ENCODE measurements at places on chromosomes 2 and 18.

DNA sequence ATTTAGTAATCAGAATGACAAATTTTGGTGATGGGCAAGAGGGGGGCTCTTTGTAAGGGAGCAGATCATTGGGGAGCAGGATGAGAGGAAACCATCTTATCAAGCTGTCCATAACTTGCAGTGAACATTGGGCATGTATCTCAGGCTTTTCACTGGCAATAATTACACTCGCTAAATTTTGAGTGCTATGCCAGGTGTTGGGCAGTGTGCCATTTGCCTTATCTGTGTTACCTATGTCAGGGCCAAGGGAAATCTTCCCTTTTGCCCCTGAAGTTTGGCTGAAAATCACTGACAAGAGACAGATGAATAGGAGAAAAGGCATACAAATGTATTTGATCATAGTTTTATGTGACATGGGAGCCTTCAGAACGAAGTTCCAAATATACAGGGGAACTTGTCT is 39.0 kb downstream of the NOSTRIN start:
- DNase-seq = no peak

DNA sequence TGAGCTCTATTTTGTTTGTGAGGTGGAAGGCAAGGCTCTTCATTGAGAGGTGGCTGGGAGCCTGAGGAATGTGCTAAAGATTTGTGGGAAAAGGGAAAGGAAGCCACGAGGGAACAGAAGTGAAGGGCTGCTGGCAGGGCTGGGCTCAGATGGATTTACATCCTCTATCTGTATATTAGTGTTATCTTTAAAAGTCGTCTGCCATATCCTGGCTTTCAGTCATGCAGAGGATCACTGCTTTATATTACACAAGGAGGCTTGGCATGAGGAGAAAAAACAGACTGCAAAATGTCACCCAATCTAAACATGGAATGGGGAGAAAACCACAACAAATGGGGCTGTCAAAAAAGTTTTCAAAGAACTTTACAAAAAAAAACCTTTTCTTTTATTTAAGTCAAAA is 434.4 kb downstream of the HRH4 start:
- no peak for DNase-seq

GRCh38 chr2:241064008-241064801 is 37.9 kb downstream of the MTERF4 start:
- DNase-seq = no peak

GRCh38 chr2:29189052-29189451 is 73.8 kb downstream of the CLIP4 start:
- DNase-seq = no peak

All from anterior cingulate cortex (tissue), 58 donors.